NCI-H510A (cell line): ENCODE measurements at places on chromosomes 3 and 15.

- no peak for DNase-seq
Observed at GRCh38 chr3:49791571-49791970, 5.2 kb upstream of the IP6K1 start.

DNA sequence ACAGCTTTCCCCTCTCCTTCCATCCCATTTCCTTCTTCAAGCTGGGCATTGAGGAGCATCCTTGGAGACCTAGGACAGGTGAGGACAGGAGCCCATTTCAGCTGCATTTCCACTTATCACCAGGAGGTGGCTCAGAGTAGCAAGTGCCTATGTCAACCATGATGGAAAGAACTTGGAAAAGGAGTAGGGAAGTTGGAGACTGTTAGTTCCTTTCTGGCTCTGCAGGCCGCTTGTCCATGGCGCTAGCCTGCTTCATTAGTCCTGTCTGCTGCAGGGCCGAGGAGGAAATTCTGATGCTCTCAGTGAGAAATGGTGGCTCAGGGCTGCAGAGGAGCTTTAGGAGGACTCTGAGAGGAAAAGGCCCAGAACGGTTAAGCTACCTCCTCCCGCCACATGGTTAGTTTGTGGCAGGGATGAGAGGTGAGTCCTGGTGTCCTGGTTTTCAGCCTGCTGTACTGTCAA is 7.0 kb upstream of the CD276 start:
- no peak for DNase-seq

- DNase-seq, result no peak
Observed at GRCh38 chr3:116191409-116191808, 253.9 kb downstream of the LSAMP start.

DNA sequence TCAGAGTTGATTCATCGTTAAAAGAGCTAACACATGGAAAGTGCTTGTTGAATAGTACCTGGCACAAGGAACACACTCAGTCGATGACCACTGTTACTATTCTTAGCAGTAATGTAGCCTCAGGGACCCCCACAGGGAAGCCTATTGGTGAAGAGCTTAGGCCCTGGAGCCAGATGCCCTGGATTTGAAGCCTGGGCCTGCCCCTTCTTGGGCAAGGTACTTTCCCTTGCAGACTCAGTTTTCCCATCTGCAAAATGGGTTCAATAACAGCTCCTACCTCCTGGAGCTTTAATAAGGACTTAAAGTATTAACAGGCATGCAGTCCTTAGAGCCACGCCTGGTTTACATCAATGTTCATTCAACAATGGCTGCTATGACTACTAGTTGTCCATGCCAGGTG is 96.9 kb upstream of the WNT5A start:
- no peak for DNase-seq

- peak; percentile 24 for DNase-seq
Observed at GRCh38 chr3:196988241-196989029, 19.8 kb upstream of the PIGZ start.

DNA sequence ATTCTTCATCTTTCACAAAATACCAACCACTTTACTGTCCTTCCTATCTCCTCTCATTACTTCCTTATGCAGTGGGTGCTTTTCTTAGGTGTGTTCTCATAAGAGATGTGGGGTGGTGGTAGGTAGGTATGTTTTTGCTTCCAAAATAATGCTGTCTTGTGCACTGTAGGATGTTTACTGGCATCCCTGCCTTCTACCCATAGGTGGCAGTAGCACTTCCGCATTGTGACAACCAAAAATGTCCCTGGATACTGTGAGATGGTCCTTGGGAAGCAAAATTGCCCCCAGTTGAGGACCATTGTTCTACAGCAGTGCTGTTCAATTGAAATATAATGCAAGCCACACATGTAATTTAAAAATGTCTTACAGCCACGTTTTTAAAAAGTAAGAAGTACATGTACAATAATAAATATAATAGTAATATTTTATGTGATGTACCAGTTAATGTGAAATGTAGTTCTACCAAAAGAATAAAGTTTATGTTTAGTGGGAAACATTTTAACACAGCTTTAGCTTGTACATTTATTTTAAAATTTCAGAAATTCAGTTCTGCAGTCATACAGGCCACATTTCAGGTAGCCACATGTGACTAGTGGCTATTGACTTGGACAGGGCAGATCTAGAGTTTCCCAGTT is 75.2 kb downstream of the NEO1 start:
- no peak for DNase-seq

DNA sequence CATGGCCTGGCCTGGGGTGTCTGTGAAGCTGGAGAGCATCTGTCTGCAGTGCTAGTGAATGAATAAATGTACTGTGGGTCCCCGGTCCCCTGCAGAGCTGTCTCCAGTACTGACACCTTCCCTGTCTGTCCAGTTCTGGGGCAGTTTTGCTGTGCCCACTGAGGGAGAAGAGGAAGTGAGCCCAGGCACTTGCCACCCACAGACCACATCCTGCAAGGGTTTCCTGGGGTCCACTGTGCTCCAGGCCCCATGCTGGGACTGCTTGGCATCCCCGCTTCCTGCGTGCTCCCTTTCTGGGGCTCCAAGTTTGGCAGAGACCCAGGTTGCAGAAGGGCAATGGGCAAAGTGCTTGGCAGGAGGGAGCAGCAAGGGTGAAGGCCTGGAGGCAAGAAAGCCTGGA is 4.9 kb upstream of the SLC6A6 start:
- DNase-seq, result no peak

GRCh38 chr15:90327311-90327710 is 24.8 kb upstream of the ZNF774 start:
- DNase-seq, result no peak
